GM12878 (cell line): ENCODE measurements at places on chromosomes 2 and 18. TPM values are rescaled to one million over a fixed set of nuclear protein-coding genes. Genes with fewer than 3 reads are reported as not detected.
A peak's percentile ranks its signal among the peaks of the same experiment; 100 is the strongest.

The KCNIP3 gene
- total RNA-seq: not detected in 2 replicates

GRCh38 chr2:150609831-150610582, 122.5 kb upstream of the RND3 start:
- DNase-seq: no peak
- H3K4me3 ChIP-seq: no peak overlapping the region
- no peaks in the 10 kb centered on the region for H3K36me3 ChIP-seq
- no peak overlapping the region for H3K27ac ChIP-seq

The STPG4 gene
- not detected in 2 replicates for total RNA-seq

The CYTIP gene
- total RNA-seq: 63.7 and 64.9 TPM in 2 replicates

GRCh38 chr18:38644875-38645641, 1079.5 kb upstream of the CELF4 start:
- no peak for DNase-seq
- H3K36me3 ChIP-seq: no peaks in the 10 kb centered on the region
- H3K27me3 ChIP-seq: no peaks in the 10 kb centered on the region
- H3K4me1 ChIP-seq: no peaks in the 10 kb centered on the region
- no peak overlapping the region for H3K27ac ChIP-seq

The CLHC1 gene
- 4.0 and 6.2 TPM in 2 replicates for total RNA-seq

The ABCB11 gene
- total RNA-seq: not detected in 2 replicates

The NYAP2 gene
- total RNA-seq: not detected in 2 replicates

DNA sequence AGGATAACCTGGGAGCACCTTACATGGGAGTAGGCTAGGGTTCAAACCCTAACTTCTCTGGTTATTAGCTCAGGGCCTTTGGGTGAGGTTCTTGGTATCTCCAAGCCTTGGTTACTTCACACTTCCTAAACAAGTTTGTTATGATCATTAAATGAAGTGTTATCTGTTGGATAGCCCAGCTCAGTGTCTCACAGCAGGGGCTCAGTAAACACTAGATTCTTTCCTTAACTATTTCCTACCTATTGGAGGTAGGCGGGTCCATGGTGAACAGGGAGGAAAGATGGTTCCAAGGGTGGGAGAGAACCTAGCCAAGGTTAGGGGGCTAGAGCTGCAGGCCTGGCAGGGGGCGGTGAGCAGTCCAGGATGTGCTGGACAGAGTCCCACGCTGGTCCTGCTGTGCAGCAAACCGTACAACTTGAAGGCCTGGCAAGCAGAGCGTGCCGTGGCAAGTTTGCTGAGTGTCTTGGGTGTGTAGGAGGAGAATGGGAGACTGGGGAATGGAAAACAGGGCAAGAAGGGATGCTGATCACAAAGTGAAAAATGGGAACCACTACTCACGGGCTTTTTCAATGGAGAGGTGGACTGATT, 259.1 kb downstream of the PRKCE start:
- 0 out of 2 replicates have a peak overlapping the region, but pooled peaks have one; percentile 13 for H3K4me3 ChIP-seq
- no peak for DNase-seq
- H3K27me3 ChIP-seq: no peaks in the 10 kb centered on the region
- H3K4me1 ChIP-seq: peaks cover 27% of the 10 kb centered on the region
- peaks cover 2% of the 10 kb centered on the region; the same call in 1 of the 2 replicates for H3K36me3 ChIP-seq
- peak overlapping the region; percentile 66 for H3K27ac ChIP-seq

DNA sequence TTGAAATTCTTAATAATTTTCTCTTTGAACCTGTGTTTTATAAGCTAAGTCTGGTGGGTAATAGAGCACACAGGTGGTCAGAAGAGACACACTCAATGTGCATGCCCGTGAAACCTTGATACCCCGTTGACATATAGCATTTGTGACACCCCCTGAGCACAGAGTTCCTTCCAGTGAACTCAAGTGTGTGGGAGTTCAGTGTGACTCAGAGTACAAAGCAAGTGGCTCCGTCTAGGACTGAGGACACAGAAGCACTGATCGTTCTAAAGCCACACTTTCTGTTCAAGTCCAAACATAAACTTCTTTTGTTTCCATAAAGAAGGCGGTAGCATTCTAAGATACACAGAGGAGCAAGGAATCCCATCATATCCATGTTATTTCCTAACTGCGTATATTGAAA, 523.6 kb downstream of the PID1 start:
- no peak for DNase-seq
- no peaks in the 10 kb centered on the region for H3K4me1 ChIP-seq
- H3K4me3 ChIP-seq: no peak overlapping the region
- H3K36me3 ChIP-seq: no peaks in the 10 kb centered on the region
- no peak overlapping the region for H3K27ac ChIP-seq
- no peaks in the 10 kb centered on the region for H3K27me3 ChIP-seq

The AKAIN1 gene
- total RNA-seq: not detected in 2 replicates

The RBBP8 gene
- total RNA-seq: 65.0 and 66.6 TPM in 2 replicates
